ENCODE measurements at places on chromosomes 2 and 18. TPM values are rescaled to one million over a fixed set of nuclear protein-coding genes. Genes with fewer than 3 reads are reported as not detected.

CERS6 gene
- total RNA-seq = 56.5 TPM

RNASEH1 gene
- 30.2 TPM for total RNA-seq

- peaks cover 44% of the 10 kb centered on the region for H3K4me1 ChIP-seq
- no peaks in the 10 kb centered on the region for H3K36me3 ChIP-seq
- H3K4me3 ChIP-seq = no peak overlapping the region
- no peaks in the 10 kb centered on the region for H3K27me3 ChIP-seq
- peak overlapping the region; percentile 68 for H3K27ac ChIP-seq
- no peak for DNase-seq
Observed at GRCh38 chr2:26614216-26615138, 26.7 kb downstream of the CIB4 start.

DNA sequence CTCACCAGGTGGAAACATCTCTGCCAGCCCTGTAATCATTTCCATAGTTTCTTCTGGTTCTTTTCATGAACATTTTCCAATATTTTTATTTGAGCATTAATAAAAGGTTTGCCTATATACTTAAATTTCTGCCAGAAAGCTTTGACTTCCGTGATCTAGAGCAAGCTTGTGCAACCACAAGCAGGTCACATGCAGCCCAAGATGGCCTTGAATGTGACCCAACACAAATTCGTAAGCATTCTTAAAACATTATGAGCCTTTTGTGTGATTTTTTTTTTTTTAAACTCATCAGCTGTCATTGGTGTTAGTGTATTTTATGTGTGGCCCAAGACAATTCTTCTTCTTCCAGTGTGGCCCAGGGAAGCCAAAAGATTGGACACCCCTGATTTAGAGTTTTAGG is 51.6 kb downstream of the NEDD4L start:
- H3K27ac ChIP-seq = no peak overlapping the region
- no peaks in the 10 kb centered on the region for H3K36me3 ChIP-seq
- H3K4me1 ChIP-seq = no peaks in the 10 kb centered on the region
- DNase-seq = no peak
- H3K4me3 ChIP-seq = no peak overlapping the region

GRCh38 chr2:27647289-27647688 is 16.1 kb downstream of the SUPT7L start:
- H3K4me1 ChIP-seq = no peaks in the 10 kb centered on the region
- no peaks in the 10 kb centered on the region for H3K27me3 ChIP-seq
- H3K36me3 ChIP-seq = peaks cover 76% of the 10 kb centered on the region
- no peak for DNase-seq
- H3K4me3 ChIP-seq = no peak overlapping the region
- no peak overlapping the region for H3K27ac ChIP-seq

GREB1 gene
- 11.0 TPM for total RNA-seq

GRCh38 chr2:194090251-194090905 is 1566.6 kb upstream of the SLC39A10 start:
- no peaks in the 10 kb centered on the region for H3K36me3 ChIP-seq
- no peak overlapping the region for H3K4me3 ChIP-seq

- peaks cover 34% of the 10 kb centered on the region for H3K4me1 ChIP-seq
- peak overlapping the region; percentile 55 for H3K4me3 ChIP-seq
- H3K27ac ChIP-seq = peak overlapping the region; percentile 70
- H3K27me3 ChIP-seq = peaks cover 15% of the 10 kb centered on the region
- DNase-seq = no peak
- H3K36me3 ChIP-seq = no peaks in the 10 kb centered on the region
Observed at GRCh38 chr2:218002143-218002844, 501 bp downstream of the TNS1 start.

DNA sequence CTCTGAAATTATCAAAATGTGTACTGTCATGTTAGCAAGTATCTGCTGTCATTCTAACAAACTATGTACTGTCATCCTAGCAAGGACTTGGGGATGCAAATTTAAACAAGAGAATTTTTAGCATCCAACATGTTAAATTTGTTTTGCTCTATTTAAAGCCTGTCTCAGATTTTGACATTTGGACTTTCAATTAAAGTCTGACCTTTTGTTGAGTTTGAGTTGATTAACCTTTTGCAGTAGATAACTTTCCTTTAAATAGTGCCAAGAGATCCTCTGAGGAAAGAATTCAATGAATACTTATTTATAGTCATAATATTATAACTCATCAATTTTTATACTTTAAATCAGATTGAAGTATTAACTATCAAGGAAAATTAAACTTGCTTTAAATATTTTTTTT is 80.2 kb downstream of the TDRD15 start:
- no peak overlapping the region for H3K4me3 ChIP-seq
- no peak overlapping the region for H3K27ac ChIP-seq
- no peak for DNase-seq
- no peaks in the 10 kb centered on the region for H3K4me1 ChIP-seq
- no peaks in the 10 kb centered on the region for H3K27me3 ChIP-seq
- no peaks in the 10 kb centered on the region for H3K36me3 ChIP-seq

GRCh38 chr2:191846515-191847476 is at the start of gene CAVIN2:
TSS of gene CAVIN2 (minus strand) at chr2:191847088. CDS start at chr2:191846925, 163 bp downstream.
- DNase-seq = no peak
- H3K27ac ChIP-seq = peak within 1 kb of the TSS; percentile 82
- H3K27me3 ChIP-seq = no peaks in the 10 kb centered on the region
- H3K4me3 ChIP-seq = peak within 1 kb of the TSS; percentile 74

- H3K36me3 ChIP-seq = no peaks in the 10 kb centered on the region
- no peaks in the 10 kb centered on the region for H3K4me1 ChIP-seq
- no peak overlapping the region for H3K27ac ChIP-seq
- H3K4me3 ChIP-seq = no peak overlapping the region
Observed at GRCh38 chr2:149040451-149040850, 2.0 kb downstream of the LYPD6B start.

- H3K27me3 ChIP-seq = no peaks in the 10 kb centered on the region
- H3K4me3 ChIP-seq = no peak overlapping the region
- peaks cover 52% of the 10 kb centered on the region for H3K4me1 ChIP-seq
Observed at GRCh38 chr2:109212836-109213563, 84.0 kb downstream of the SH3RF3 start.

- no peaks in the 10 kb centered on the region for H3K4me1 ChIP-seq
- H3K4me3 ChIP-seq = no peak overlapping the region
- DNase-seq = no peak
- no peak overlapping the region for H3K27ac ChIP-seq
Observed at GRCh38 chr2:159840616-159841015, 42.6 kb upstream of the CD302 start.

RSAD2 gene
- 7.0 TPM for total RNA-seq

GRCh38 chr2:9258953-9259399 is 52.4 kb downstream of the ASAP2 start:
- peak overlapping the region; percentile 52 for H3K27ac ChIP-seq
- no peak for DNase-seq
- H3K4me1 ChIP-seq = peaks cover 84% of the 10 kb centered on the region
- H3K36me3 ChIP-seq = no peaks in the 10 kb centered on the region
- no peaks in the 10 kb centered on the region for H3K27me3 ChIP-seq

GRCh38 chr2:165214093-165214492 is 10.2 kb upstream of the SCN3A start:
- no peak overlapping the region for H3K4me3 ChIP-seq
- no peaks in the 10 kb centered on the region for H3K27me3 ChIP-seq

DUSP2 gene
- 2.2 TPM for total RNA-seq

GRCh38 chr2:27290549-27290948 is 8.3 kb downstream of the TRIM54 start:
- H3K4me3 ChIP-seq = no peak overlapping the region
- no peak for DNase-seq
- H3K4me1 ChIP-seq = no peaks in the 10 kb centered on the region
- no peaks in the 10 kb centered on the region for H3K36me3 ChIP-seq

CCL20 gene
- not detected for total RNA-seq

DNA sequence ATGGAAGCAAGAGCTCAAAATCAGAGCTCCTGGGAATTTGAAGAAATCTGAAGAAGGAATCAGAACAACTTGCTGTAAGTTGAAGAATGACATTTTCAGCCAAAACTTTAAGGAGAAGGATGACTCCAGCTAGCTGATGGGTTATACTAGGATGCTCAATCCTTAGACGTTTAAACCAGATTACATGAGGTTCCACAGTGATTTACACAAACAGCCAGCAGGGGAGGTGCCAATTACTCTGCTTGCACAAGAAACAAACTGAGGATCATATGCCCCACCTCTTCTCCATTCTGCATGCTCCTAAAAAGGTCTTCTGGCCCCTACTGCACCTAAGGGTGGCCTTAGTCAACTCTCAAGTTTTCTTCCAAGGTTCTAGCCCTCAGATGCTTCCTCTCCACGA is 47.9 kb upstream of the PCBP1 start:
- H3K27me3 ChIP-seq = no peaks in the 10 kb centered on the region
- no peaks in the 10 kb centered on the region for H3K36me3 ChIP-seq
- H3K4me3 ChIP-seq = no peak overlapping the region
- no peak overlapping the region for H3K27ac ChIP-seq
- no peak for DNase-seq
- peaks cover 10% of the 10 kb centered on the region for H3K4me1 ChIP-seq

B4GALT6 gene
- total RNA-seq = 12.0 TPM

SIX3 gene
- total RNA-seq = 0.11 TPM

TTN gene
- 8.4 TPM for total RNA-seq

DNA sequence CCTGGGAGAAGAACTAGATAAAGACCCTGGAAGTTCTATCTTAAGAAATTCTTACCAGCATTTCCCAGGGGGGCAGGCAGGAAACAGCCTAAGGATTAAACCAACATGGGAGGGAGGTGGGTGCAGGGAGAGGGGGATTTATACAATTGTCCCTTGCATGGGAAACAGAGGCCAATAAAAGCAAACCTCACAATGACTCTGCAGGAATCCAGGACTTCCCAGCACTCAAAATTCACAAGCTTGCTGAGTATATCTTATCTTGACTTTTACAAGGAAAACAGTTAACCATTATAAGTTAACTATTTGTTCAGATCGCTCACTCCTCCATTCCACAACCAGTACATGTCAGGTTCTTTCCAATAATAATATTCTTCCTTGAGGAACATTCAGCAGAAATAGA is 241.3 kb downstream of the MREG start:
- no peak overlapping the region for H3K4me3 ChIP-seq
- H3K27me3 ChIP-seq = no peaks in the 10 kb centered on the region
- no peaks in the 10 kb centered on the region for H3K36me3 ChIP-seq
- DNase-seq = no peak

NTSR2 gene
- total RNA-seq = not detected

DNA sequence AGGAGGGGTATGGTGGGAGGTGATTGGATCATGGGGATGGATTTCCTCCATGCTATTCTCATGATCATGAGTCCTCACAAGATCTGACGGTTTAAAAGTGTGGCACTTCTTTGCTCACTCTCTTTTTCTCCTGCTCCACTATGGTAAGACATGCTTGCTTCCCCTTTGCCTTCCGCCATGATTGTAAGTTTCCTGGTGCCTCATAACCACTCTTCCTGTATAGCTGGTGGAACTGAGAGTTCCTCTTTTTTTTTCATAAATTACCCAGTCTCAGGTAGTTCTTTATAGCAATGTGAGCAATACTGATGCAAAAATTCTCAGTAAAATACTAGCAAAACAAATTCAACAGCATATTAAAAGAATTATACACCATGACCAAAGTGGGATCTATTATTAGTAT is 728.5 kb upstream of the SLC8A1 start:
- H3K4me3 ChIP-seq = no peak overlapping the region
- H3K27me3 ChIP-seq = no peaks in the 10 kb centered on the region
- no peak overlapping the region for H3K27ac ChIP-seq
- no peaks in the 10 kb centered on the region for H3K4me1 ChIP-seq
- no peak for DNase-seq

GRCh38 chr2:216632952-216633615 is at the start of gene IGFBP2:
TSS of gene IGFBP2 (plus strand) at chr2:216633420. CDS start at chr2:216633524, 104 bp downstream.
- H3K27ac ChIP-seq = peak within 1 kb of the TSS; percentile 84
- no peaks in the 10 kb centered on the region for H3K36me3 ChIP-seq
- no peaks in the 10 kb centered on the region for H3K27me3 ChIP-seq
- peak within 1 kb of the TSS; percentile 74 for H3K4me3 ChIP-seq

VWC2L gene
- total RNA-seq = not detected

- no peak overlapping the region for H3K27ac ChIP-seq
- DNase-seq = no peak
- no peaks in the 10 kb centered on the region for H3K27me3 ChIP-seq
- peaks cover 28% of the 10 kb centered on the region for H3K4me1 ChIP-seq
Observed at GRCh38 chr18:67513280-67513679, 3.2 kb downstream of the DSEL start.

- H3K27ac ChIP-seq = no peak overlapping the region
- H3K4me1 ChIP-seq = no peaks in the 10 kb centered on the region
- H3K36me3 ChIP-seq = no peaks in the 10 kb centered on the region
- no peak overlapping the region for H3K4me3 ChIP-seq
- no peaks in the 10 kb centered on the region for H3K27me3 ChIP-seq
- no peak for DNase-seq
Observed at GRCh38 chr18:65752625-65753325, 2.0 kb downstream of the CDH7 start.

DNA sequence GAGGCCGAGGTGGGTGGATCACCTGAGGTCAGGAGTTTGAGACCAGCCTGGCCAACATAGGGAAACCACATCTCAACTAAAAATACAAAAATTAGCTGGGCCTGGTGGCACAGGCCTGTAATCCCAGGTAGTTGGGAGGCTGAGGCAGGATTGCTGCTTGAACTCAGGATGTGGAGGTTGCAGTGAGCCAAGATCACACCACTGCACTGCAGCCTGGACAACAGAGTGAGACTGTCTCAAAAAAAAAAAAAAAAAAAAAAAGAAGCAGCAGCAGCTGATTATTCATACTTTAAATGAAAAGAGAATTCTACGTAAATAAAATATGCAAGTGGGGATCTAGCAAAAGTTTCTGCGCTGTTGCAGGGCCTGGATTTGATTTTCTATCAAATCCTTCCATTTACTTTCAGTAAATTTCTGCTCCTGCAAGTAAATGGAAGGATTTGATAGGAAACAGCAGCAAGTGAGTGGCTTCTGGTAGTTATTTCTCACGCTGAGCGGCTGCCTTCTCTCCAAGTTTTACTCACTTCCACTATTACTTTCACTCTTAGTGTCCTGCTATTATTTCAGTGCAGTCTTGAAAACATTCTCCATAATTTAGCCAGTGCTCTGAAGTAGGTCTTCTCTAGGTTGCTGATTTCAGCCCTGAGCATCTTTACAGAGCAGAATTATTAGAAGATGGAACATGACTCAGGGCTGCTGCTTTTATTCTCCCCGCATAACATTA is 68.4 kb downstream of the SLC16A14 start:
- H3K36me3 ChIP-seq = peaks cover 4% of the 10 kb centered on the region
- H3K27me3 ChIP-seq = no peaks in the 10 kb centered on the region
- H3K4me3 ChIP-seq = no peak overlapping the region
- H3K4me1 ChIP-seq = no peaks in the 10 kb centered on the region

DNA sequence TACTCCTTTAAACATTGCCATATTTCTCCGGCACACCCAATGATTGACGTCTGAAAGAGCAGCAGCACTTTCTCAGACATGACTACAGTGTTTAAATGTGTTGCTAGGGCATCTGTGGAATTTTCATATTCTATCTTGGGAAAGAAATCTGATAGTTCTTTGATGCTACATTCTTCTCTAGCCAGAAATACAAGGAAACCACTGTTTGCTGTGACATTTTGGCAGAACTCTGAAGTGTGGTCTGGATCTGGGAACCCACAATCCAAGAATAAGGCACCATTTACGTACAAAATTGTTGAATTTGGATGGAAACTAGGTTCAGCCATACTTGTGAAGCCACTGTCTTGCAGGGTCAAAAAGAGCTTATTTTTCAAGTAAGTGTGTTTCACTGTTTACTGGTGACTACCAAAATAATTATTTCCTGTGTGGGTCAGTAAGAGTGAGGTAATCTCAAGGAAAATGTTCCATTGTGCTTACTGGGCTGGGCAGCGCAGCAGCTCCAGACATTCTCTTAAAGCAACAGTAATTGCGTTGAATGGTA is 21.3 kb upstream of the CD28 start:
- no peaks in the 10 kb centered on the region for H3K36me3 ChIP-seq
- peak; percentile 42 for DNase-seq
- peak overlapping the region; percentile 63 for H3K27ac ChIP-seq
- H3K4me3 ChIP-seq = no peak overlapping the region
- H3K4me1 ChIP-seq = peaks cover 80% of the 10 kb centered on the region
- no peaks in the 10 kb centered on the region for H3K27me3 ChIP-seq

POTEC gene
- not detected for total RNA-seq

GEN1 gene
- 7.3 TPM for total RNA-seq

All from esophagus muscularis mucosa (tissue), 4 donors.